NCI-H1436 treated with DMSO at 0.1 percent for 48 hours (cell line): ENCODE measurements at places on chromosomes 12 and 14.

- DNase-seq: no peak
Measured at GRCh38 chr14:65431245-65431644, 18.7 kb downstream of the FUT8 start.

- DNase-seq: no peak
Measured at GRCh38 chr12:57521525-57522010, 1.1 kb upstream of the MBD6 start.

DNA sequence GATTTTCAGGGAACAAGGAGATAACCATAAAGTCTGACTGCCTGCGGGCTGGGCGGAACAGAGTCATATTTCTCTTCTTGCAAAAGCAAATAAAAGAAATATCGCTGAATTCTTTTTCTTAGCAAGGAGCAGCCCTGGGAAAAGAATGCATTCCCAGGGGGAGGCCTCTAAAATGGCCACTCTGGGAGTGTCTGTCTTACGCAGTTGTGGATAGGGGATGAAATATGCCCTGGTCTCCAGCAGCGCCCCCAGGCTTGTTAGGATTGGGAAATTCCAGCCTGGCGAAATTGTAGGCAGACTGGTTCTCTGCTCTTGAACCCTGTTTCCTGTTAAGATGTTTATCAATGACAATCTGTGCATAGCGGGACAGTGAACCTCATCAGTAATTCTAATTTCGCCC is 40.5 kb downstream of the PCNX1 start:
- DNase-seq: no peak

GRCh38 chr14:48735607-48736006 is 850.6 kb downstream of the RPS29 start:
- no peak for DNase-seq

- no peak for DNase-seq
Measured at GRCh38 chr12:4806439-4807115, 86.4 kb downstream of the GALNT8 start.

GRCh38 chr12:123142921-123143735 is 7.8 kb downstream of the PITPNM2 start:
- peak; percentile 83 for DNase-seq

- DNase-seq: no peak
Measured at GRCh38 chr12:23352670-23353069, 596.8 kb downstream of the SOX5 start.

DNA sequence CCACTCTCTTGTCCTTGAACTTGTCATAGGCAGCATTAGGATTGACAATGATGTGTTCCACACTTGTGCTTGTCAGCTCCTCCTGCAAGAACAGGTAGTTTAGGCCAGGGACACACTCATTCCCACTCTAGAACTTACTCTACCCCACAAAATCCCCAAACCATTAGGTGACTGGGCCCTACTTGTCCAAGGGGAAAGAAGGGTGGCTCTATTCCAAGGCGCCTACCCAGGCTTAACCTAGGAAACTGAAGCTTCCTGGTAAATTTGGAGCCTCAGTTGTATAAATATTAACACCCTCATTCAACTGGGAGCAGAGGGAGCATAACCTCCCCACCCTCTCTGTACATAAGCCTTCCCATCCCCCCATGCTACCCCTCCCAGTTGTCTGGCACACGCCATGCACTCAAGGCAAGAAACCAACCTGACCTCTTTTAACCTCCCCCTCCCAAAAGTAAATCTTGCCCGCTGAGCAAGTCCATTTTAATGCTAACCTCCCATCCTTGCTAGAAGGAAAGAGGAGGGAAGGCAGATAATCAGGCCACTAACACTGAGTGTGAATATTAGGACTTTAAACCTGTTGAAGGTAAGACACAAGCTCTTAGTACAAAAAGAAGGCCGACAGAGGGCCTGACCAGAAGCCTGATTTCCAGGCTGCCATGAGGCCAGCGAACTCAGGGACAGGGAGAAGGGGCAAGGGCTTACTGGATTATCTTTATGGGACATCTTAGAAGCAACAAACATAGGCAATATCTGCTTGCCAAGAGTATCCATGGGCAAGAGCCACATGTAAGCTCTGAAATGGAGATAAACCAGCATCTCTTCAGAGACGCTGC is 11.0 kb downstream of the DCTN2 start:
- DNase-seq: no peak

- no peak for DNase-seq
Measured at GRCh38 chr14:32932302-32932913, 6.3 kb upstream of the NPAS3 start.

DNA sequence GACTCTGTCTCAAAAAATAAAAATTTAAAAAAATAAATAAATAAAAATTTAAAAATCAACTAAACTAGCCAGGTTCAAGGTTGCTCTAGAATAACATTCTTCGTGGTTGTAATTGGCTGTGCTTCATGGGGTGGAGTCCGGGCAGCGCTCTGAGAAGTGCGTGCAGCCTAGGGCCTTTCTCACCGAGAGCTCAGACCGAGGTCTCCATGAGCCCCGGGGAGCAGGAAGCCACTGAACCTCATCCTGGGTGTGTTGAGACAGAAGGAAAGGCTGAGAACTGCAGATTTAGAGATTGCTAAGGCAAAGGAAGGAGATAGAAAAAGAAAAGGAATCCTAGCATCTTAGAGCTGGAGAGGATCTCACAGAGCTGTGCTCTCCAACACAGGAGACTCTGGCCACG is 14.7 kb downstream of the P2RX4 start:
- DNase-seq: no peak

- DNase-seq: no peak
Measured at GRCh38 chr12:97131220-97131981, 224.3 kb downstream of the NEDD1 start.

- no peak for DNase-seq
Measured at GRCh38 chr14:27605282-27605681, 1007.4 kb upstream of the NOVA1 start.
